ENCODE measurements at places on chromosomes 7 and 10. TPM values are rescaled to one million over a fixed set of nuclear protein-coding genes. Genes with fewer than 3 reads are reported as not detected.

- peaks cover 16% of the 10 kb centered on the region for H3K4me1 ChIP-seq
- no peak for DNase-seq
- H3K27ac ChIP-seq: no peak overlapping the region
- no peaks in the 10 kb centered on the region for H3K27me3 ChIP-seq
Observed at GRCh38 chr10:3865565-3865964, 80.6 kb upstream of the KLF6 start.

DNA sequence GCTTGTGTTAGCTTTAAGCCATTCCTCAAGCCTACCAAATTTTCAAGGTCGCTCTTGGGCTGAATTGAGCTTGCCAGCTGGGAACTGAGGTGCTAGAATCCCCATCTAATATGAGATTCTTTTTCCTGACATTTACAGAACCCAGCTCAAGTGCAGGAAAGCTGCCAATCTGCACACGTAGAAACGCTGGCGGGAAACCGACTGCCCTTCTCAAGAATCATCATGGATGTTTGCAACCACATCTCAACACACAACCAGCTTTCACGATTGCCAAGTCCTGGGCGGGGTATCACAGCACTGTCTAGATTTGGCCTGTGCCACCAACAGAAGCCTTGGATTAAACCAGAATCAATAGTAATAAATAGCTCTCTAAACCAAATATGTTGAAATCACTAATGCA, 203.7 kb downstream of the DIP2C start:
- H3K27me3 ChIP-seq: no peaks in the 10 kb centered on the region
- H3K4me1 ChIP-seq: peaks cover 19% of the 10 kb centered on the region
- H3K36me3 ChIP-seq: peaks cover 18% of the 10 kb centered on the region
- H3K4me3 ChIP-seq: no peak overlapping the region
- no peak for DNase-seq

DNA sequence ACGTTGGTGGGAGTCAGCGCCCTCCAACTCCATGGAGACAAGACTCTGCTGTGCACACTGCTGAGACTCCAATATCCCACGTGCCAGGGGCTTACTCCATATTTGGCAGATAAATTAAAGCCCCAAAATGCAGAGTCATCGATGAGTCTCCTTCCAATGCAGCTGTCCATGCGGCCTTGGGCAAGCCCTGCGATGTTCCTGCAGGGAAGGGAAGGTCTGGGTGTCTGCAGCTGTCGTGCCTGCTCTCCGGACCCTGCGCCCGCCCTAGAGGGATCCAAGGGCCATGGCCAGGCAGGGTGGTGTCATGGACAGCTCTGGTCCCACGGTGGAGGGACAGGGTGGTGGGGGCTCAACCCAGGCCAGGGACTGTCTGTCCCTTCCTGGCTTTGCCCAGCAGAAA, 185.2 kb downstream of the PTPRN2 start:
- no peak overlapping the region for H3K4me3 ChIP-seq
- no peak overlapping the region for H3K27ac ChIP-seq
- H3K36me3 ChIP-seq: no peaks in the 10 kb centered on the region
- DNase-seq: no peak

- H3K4me1 ChIP-seq: no peaks in the 10 kb centered on the region
- no peak overlapping the region for H3K4me3 ChIP-seq
- no peaks in the 10 kb centered on the region for H3K36me3 ChIP-seq
- H3K27me3 ChIP-seq: no peaks in the 10 kb centered on the region
- no peak for DNase-seq
Observed at GRCh38 chr7:80161466-80161865, 26.8 kb downstream of the GNAI1 start.

GRCh38 chr10:48638739-48639527, 34.1 kb upstream of the ARHGAP22 start:
- H3K27ac ChIP-seq: no peak overlapping the region
- no peaks in the 10 kb centered on the region for H3K27me3 ChIP-seq
- no peak overlapping the region for H3K4me3 ChIP-seq
- H3K4me1 ChIP-seq: peaks cover 25% of the 10 kb centered on the region
- H3K36me3 ChIP-seq: no peaks in the 10 kb centered on the region
- DNase-seq: no peak

DNA sequence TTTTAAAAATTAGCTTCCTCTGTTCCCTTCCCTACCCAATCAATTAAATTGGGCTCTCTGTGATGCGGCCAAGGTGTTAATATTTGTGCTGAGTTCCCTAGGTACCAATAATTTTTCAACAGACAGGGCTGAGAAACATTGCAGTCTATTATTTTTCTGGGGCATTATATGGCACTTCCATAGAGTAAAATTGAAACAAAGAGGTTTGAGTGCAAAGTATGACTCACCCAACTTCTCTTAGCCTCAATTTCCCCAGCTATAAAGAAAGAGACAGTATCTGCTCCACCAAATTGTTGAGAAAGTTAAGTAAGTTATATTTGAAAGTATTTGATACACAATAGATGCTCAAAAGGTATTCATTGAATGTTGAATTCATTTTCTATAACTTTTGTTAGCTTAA, 74.9 kb downstream of the TES start:
- no peaks in the 10 kb centered on the region for H3K36me3 ChIP-seq
- no peak for DNase-seq
- H3K27me3 ChIP-seq: no peaks in the 10 kb centered on the region
- no peak overlapping the region for H3K27ac ChIP-seq
- no peaks in the 10 kb centered on the region for H3K4me1 ChIP-seq

Gene AASS
- total RNA-seq: 26.4 TPM

Gene ARHGAP22
- 45.6 TPM for total RNA-seq

Gene NUDCD3
- total RNA-seq: 44.2 TPM

Gene GPER1
- total RNA-seq: 10.3 TPM

Gene FEZF1
- not detected for total RNA-seq

Gene ADAM22
- 0.36 TPM for total RNA-seq

Data from osteoblast (primary cell).